NCI-H2081 treated with DMSO at 0.1 percent for 48 hours (cell line): ENCODE measurements at places on chromosomes 2 and 18.

DNA sequence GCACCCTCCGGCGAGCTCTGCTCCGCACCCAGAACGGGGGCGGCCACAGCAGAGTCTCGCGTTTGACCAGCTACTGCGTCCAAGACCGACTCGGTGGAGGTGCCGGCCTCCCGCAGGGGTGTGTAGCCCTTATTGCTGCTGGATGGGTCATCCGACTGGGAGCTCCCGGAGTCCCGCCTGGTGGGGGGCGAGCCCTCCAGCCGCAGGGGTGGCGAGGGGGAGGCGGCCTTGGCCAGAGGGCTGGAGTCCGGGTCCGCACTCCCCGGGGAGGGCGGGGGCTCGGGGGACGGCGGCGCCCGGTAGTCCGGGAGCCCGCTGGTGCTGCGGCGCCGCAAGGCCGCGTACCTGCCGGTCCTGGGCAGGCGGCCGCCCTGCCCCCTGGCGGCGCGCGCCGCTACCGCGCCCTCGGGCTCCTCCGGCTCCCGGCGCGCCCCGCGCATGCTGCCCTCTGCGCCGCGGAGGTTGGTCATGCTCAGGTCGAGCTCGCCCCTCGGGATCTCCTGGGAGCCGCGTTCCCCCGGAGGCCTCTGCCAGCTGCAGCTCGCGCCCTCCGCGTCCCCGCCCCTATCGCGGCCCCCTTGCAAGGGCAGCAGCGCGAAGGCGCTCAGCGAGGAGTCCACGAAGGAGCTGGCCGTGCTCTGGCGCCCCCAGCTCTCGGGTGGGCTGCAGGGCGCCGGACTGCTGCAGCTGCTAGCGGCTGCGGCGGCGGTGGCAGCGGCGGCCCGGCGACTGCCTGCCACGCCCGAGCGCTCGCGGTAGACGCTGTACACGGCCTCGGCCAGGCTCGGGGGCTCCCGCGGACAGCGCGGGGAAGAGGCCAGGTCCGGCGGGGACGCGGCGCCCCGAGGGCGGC lies 4.8 kb downstream of the TMEM200C start:
- no peak for DNase-seq

DNA sequence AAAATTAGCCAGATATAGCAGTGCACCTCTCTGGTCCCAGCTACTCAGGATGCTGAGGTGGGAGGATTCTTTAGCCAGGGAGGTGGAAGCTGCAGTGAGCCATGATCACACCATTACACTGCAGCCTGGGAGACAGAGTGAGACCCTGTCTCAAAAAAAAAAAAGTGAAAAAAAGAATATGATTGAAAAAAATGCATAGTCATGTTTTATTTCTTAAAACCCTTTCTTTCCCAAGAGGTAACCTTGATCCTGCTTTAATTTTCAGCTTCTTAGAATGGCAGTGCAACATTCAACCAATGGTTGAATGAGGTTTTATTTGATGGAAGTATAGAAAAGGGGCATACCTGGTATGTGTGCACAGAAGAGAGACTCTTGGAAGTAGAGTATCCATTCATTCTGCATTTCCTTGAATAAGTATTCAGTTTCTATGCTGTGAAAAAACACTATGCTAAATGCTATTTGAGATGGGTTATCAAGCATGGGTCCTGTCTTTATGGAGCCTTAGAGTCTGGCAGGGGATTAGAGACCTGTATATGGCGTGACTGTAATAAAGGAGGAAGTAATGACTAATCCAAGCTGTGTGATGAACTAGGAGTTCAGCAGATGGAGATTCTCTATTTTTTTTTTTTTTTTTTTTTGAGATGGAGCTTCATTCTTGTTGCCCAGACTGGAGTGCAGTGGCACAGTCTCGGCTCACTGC lies 146.3 kb downstream of the WDSUB1 start:
- DNase-seq: no peak

DNA sequence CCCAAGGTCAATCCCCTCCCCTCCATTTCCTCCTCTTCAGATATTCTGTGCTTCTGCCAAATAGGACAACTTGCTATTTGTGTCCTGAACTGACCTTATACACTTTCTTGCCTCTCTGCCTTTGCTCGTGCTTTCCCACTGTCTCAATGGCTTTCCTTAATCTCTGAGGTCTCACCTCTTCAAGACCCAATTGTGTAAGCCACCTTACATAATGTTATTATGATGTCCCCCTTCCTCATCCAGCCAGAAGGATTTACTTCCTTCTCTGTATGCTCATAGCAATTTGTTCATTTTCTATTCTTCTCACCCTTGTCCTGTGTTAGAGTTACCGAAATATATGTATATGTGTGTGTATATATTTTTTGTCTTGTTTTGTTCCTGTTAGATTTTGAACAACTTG lies 26.9 kb upstream of the DARS1 start:
- DNase-seq: no peak

DNA sequence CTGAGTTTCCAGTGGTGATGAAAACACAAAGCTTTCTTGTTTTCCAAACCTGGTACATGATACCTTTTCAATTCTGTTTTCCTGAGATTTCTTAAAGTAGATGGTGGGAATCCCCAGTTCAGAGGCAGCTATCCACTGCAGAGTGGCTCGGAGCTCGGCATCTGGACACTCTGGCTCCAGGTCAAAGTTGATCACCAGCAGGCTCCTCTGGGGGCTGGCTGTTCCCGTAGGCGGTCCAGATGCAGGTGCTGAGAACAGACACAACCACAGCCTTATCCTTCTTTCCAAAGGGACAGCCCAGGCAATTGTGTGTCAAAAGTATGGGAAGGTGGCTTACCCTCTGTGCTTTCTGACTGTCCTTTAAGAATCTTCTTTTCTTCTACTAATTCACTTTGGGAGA lies 119.5 kb downstream of the DAW1 start:
- no peak for DNase-seq

DNA sequence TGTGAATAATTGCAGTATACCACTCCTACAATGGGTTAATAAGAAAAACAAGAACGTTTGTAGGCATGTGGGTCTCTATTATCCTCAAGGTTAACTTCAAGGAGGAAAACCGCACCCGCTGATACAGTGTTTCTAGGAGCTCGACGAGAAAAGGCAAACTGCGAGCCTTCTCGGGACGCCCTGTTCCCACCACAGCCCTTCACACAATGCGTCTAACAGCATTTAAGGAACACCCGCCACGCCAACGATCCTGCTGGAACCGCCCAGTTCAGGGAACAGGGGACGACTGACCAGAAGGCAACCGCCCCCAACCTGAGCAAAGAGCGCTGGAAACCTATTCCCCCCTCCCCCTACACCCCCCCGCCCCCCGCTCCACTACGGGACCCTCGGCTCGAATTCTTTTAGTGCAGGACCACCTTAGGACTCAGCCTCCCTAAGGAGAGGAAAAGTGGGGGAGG lies 710 bp upstream of the TMSB10 start:
- DNase-seq: no peak

DNA sequence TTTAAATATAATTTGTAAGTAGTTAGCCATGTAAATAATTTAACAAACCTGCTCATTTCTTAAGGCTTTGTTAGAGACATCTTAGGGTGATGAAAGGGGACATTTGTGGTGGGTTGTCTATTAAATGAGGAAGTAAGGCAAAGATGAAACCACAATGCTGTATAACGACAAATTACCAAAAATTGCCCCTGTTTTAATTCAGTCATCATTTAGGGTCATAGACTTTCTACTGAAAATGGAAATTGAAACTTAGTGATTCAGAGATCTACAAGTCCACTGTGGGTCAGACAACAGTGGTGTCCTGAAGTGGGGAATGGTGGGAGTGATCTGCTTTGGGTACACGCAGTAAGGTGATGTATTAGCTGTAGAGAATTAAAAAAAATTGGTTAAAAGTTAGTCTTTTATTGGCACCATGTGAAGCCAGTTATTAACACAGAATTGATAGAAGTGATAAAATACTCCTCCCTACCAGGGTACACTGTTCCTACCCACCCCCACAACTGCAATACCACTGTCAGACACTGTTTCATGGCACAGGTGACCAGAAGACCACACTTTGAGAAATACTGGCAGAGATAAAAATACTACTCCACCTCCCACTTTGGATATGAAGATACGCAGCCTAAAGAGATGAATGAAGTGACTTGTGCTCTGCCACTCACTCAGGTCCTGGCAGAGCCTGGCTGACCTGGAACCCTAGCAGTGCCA lies 13.4 kb downstream of the CERS6 start:
- DNase-seq: no peak

DNA sequence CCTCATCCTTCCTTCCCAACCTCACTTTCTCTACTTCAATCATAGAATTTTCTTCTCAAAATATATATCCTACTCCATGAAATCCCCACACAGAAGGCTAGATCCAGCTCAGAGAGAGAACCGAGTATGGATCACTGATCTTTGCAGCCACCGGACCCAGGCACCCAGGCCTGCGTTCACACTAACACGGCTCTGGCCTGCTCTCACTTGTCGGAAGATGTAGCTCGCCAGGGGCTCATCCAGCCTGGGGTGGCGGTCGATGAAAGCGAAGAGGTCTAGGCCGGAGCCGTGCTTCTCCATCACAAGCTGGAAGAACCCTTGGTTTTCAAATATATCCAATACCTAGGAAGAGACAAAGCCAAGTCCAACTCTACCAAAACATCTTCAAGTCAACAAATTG lies 12.7 kb upstream of the MTERF4 start:
- DNase-seq: no peak

- no peak for DNase-seq
These were observed 19.7 kb upstream of the RIOK3 start for GRCh38 chr18:23433360-23433759.

DNA sequence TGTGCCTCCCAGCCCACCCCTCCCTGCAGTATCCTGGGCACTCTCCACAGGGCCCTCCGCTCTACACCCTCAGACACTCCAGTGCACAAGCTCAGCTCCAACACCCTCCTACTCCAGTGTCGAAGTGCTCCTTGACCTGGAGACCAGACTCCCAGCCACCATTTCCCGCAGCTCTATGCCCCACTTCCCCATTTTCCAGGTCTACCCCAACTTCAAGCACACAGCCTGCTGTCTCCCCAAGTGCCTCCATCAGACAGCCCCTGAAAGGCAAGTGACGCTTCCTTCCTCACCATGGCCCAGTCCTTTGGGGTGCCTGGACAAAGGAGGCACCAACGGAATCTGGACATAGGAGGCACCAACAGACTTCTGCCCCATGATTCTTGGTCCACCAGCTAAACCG lies 7.2 kb downstream of the PASK start:
- no peak for DNase-seq

GRCh38 chr18:49431165-49431962 lies 29.1 kb downstream of the DYM start:
- no peak for DNase-seq

- DNase-seq: no peak
These were observed 19.1 kb downstream of the LRP2 start for GRCh38 chr2:169343202-169343601.

GRCh38 chr2:130376433-130377293 lies 20.8 kb downstream of the PTPN18 start:
- no peak for DNase-seq

DNA sequence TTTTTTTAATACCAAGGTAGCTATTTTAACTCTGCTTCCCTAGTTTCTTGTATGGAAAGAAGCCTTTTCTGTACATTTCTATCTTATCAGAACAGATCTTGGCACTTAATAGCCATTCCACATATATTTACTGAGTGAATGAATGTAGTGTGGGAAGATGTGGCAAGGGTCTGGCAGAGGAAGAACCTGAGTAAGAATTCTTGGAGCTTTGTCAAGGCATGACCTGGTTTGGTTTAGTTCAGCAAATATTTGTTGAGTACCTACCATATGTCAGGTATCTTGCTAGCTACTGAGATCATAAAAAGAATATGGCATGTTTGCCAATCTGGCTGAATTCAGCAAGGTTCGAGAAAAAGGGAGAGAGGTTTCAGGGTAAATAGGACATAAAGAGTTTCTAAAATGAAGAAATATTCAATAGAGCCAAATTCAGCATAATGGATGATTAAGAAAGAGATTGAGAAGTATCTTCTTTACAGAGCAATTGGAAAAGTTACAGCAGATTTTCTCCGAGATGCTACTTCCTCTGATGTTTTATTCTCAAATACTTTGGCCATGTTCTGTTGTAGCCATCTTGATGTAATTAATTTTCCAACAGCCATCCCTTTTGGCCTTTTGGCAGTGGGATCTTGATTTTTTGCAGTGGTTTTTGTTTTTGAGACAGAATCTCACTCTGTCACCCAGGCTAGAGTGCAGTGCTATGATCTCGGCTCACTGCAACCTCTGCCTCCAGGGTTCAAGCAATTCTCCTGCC lies 21.7 kb upstream of the MEP1B start:
- no peak for DNase-seq

DNA sequence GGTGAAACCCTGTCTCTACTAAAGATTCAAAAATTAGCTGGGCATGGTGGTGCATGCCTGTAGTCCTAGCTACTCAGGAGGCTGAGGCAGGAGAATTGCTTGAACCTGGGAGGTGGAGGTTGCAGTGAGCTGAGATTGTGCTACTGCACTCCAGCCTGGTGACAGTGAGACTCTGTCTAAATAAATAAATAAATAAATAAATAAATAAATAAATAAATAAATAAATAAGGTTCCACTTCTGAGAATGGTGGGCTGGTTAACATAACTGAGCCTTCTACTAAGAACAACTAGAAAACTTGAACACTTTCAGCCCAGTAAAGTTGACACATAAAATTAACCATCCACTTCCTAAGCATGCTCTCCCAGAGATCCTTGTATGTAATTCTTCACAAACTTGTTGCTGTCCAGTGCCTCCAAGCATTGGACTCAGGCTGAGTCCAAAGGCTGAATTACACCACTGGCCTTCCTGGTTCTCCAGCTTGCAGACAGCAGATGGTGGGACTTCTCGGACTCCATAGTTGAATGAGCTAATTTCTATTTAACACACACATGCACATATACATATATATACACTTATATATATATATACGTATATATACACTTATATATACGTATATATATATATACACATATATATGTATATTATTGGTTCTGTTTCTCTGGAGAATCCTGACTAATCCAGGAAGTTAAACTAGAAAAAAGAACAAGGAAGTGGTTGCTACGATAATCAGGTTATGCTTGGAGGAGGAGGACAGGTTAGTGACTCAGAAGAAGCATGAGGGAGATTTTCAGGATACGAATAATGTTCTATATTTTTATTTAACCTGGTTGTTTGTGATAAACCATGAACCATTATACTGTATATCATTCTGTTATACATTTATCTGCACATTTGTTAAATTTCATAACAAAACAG lies 348.8 kb downstream of the METTL4 start:
- no peak for DNase-seq

GRCh38 chr18:58140387-58141325 lies 96.6 kb downstream of the NEDD4L start:
- no peak for DNase-seq

DNA sequence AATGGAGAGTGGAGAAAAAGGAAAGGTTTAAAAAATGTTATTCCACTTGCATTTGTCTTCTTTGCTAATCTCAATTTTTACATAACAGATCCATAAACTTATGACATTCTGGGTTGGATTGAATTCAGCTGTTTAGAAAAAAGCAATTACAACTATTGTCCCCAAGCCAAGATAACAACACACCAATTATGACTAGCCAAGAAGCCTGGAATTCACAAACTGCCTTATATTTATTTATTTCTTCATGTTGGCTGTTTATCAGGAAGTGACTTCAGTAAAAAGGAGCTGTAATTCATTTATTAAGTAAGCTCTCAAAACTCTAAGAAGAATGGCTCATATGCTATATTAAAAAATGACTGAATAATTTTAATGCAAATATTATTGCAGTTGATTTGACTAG lies 137.4 kb downstream of the CALCRL start:
- DNase-seq: no peak

GRCh38 chr18:62883937-62884735 lies 168.8 kb downstream of the PHLPP1 start:
- DNase-seq: no peak

- no peak for DNase-seq
These were observed 9.8 kb upstream of the CPS1 start for GRCh38 chr2:210546424-210547208.
